ELF-1 (cell line): ENCODE measurements at places on chromosomes 3 and 15.

- DNase-seq: peak; percentile 79
These were observed 40.3 kb downstream of the USP50 start for GRCh38 chr15:50506121-50506520.

GRCh38 chr3:29583861-29584260 lies 303.0 kb downstream of the RBMS3 start:
- no peak for DNase-seq

DNA sequence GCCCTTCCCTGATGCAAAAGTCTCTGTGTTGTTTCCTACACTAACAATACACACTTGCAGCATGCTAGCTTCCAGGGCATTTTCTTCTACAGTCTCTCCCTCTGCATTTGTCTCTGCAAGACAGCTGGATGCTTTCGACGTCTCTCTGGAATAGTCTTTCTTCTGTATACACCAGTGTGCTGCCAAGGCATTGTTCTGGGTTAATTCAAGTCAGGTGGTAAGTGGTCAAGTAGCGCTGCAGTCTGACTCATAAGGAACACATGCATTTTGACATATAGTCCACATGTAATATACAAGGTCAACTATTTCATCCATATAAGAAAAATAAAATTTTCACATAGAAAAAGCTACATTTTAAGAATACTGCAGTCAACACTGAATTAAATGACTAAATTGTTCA lies 92.7 kb downstream of the MYLK start:
- DNase-seq: no peak

DNA sequence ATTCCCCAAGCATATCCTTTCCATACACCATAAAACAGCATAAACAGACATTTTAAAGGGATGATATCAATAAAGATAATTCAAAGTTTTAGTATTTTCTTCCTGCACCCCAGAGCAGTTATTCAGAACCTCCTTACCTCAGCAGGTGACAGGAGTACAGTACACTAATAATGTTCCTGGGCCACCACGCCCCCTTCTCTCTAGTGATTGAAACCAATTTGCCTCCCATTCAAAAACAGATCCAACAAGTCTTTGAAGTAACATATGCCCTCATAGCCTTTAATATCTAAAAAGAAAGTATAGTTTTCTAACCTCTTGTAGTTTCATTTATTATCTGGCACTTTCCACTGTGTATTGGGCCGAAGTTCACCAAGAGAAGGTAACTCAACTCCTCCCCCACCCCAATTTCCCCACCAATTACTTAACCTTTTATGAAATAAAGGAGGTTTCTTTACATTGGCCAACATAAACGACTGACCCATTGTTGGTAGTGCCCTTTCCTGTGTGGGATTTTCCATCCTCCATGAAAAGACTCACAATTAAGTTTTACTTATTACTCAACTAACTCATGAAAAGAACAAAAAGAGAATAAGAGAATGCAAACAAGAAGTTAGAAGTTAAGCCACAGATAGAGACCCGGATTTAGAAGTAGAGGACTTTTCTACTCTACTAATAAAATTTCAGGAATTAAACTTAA lies 5.0 kb upstream of the ATP8B4 start:
- no peak for DNase-seq

DNA sequence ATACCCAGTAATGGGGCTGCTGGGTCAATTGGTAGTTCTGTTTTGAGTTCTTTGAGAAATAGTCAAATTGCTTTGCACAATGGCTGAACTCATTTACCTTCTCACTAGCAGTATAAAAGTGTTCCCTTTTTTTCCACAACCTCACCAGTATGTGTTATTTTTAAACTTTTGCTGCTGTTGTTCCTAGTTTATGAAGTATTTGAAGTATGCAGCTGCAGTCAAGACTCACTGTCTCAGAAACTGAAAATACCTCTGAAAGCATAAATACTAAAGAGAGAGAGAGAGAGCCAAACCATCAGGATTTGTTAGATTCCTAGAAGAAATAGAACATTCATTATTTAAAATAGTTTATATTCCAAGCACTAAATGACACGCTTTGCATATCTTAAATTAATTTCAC lies 764.2 kb downstream of the NTRK3 start:
- no peak for DNase-seq

DNA sequence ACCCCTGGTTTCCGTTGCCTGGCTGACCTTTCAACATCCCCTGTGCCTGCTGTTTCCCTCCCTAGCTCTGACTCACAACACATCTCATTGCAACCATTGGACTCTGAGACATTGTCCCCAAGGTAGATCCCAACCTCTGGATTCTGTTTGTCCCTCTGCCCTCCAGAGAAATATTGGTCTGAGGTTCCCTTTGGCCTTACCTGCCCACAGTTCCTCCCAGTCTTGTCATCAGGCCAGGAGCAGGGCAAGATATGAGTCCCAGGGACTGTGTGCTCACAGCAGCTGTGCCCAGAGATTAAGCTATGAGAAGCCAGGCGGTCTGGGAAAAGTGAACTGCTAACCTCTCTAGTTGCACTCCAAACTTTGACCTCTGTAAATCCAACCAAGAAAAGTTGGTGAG lies 168.2 kb upstream of the NR2F2 start:
- no peak for DNase-seq

GRCh38 chr3:77648664-77649063 lies 608.8 kb downstream of the ROBO2 start:
- no peak for DNase-seq

GRCh38 chr3:38270606-38271005 lies 5.0 kb downstream of the SLC22A13 start:
- DNase-seq: no peak

DNA sequence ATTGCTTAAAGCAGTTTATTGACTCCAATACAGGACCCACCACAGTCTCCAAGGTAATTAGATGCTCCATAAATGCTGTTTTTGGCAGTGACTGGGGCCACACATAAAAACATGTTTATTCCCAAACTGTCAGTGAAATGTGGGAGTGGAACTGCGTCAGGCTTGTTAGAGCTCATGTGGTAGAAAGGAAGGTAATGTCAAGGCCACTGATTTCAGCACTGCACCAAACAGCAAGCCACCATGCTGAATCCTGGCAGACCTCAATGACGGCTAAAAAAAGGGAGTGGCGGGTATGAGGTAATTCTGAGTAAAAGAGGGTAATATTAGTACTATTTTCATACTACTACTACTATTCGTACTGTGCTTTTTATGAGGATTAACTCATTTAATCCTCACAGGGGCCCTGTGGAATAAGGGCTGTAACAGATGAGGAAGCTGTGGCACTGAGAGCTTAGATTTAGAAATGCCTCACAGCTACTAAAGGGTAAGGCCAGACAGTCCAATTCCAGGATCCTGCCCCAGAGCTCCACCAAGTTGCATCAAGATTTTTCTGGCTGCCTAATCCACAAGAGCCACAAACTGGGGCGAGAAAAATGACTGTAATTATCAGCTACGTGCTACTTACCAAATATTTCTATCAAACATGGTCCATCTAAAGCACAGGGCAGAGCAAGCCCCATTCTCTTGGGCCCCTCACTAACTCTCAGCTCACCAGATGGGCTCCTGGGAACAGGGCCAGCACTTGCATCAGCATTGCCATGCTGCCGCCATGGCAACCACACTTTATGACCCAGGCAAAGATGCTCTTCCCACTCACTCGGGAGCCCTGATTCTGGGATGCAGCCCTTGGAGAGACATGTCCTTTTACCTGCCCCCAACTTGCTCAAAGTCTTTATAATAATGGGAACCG lies 83.6 kb upstream of the SPATA12 start:
- DNase-seq: no peak

DNA sequence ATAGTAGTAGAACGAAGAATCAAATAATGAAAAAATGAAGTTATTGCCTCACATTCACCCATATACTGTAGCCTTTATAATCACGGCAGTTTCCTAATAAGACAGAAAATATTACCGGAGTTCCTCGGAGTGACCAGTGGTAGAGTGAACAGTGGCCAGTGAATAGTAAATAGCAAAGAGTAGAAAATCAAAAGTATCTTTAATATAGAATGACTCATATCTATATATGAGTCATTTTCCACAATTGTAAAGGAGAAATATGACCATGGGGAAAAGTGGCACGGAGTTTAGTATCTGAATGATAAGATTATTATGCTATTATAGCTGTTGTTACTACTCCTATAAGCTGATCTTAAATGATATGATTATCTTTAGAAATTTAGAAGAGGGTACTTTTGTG lies 38.5 kb downstream of the ZBTB20 start:
- no peak for DNase-seq

DNA sequence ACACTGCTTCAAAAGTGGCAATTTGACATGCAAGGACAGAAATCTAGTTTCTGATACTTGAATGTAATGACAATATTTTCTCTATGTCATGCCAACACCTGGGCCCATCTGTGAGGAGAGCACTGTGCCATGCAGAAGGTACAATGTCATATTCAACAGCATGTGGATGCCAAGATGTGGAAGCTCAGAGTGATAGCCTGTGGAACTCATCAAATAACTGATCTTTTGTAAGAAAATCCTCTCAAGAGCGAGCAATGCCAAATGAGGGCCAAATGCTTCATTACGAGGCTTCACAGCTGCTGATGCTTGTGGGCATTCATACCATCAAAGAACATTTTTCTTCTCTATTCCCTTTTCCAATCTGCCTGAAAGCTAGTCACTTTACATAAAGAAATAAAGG lies 95.1 kb downstream of the ROBO1 start:
- DNase-seq: no peak

GRCh38 chr15:69806287-69806915 lies 291.3 kb downstream of the TLE3 start:
- no peak for DNase-seq

DNA sequence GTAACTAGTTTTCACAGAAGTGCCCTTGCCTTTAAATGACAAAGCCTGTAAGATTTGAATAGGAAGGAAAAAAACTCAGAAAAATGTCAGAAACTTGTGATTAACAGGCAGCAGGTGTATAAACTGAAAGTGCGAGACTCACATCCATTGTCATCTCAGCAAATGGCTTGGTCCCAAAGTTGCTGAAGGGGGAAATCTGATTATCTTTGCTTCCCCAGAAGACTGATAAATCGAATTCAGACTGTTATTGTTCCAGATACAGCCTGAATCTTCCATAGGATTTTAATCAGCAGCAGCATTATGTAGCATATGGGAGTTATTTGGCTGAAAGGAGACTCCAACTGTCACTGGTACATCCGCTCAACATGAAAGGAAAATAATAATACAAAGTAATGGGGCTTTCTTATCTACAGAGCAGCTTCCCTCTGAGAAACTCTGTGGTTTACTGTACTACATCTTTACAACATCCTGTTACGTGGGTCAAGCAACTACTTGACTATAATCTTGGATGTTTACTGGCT lies 550.4 kb upstream of the CCDC54 start:
- DNase-seq: no peak

- no peak for DNase-seq
These were observed 1072.7 kb downstream of the OTOL1 start for GRCh38 chr3:162569314-162569713.

GRCh38 chr3:127035677-127036076 lies 52.8 kb downstream of the PLXNA1 start:
- DNase-seq: no peak

GRCh38 chr3:13210221-13210975 lies 137.2 kb upstream of the IQSEC1 start:
- no peak for DNase-seq

DNA sequence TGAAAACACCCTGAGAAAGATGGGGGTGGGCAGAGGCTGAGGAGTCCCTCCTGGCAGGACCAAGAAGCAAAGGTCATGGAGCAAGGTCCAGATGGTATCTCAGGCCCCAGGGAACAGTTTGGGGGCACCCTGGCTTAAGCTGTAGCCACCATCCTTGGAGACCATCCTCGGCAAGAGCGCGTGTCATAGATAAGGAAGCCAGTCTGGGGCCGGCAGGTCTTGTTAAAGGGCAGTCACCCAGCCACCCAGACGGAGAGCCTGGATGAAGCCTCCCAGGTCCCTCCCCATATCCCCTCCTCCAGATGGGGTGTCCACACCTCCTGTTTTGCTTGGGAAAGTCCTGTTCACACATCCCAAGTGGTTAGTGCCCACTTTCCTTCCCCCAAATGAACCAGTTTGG lies 191.1 kb downstream of the KLF13 start:
- DNase-seq: no peak

- no peak for DNase-seq
These were observed 78.0 kb upstream of the PXYLP1 start for GRCh38 chr3:141153679-141153966.

GRCh38 chr3:30702038-30702827 lies 95.8 kb downstream of the TGFBR2 start:
- DNase-seq: no peak

DNA sequence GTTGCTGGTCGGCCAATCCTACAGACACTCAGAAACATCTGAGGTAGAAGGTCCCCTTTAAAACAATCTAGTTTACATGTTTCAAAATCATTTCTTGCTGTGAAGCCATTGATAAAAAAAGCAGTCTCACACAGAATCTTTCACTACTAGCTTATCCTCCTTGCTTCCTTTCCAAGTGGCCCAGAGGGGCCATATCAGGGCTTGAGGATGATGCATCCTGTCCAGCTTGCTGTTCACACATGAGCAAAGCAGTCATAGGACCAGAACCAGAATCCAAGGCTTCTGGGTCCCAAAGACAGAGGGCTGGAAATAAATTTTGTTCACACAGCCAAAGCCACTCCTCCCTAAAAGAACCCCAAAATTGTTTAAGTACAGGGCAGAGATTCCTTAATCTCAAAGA lies 9.2 kb upstream of the LYZL4 start:
- no peak for DNase-seq
